ENCODE measurements at places on chromosomes 4 and X.

DNA sequence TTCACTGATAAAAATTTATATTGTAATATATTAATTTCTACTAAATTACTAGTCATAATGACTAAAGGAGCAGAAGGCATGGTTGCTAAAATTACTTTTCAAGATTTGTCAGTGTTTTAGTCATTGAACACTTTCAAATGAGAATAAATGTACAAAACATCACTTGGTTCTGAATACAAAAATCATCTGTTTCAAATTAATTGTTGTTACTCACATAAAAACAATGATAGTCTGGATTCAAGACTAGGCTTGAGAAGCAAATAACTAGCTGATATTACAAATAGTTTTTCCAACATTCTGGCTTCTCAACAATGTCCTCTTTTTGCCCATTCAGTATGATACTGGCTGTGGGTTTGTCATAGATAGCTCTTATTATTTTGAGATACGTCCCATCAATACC, 112.5 kb downstream of the ANAPC10 start:
- DNase-seq, result no peak

- no peak for DNase-seq
Measured at GRCh38 chr4:108024085-108024877, 34.6 kb downstream of the HADH start.

- DNase-seq, result no peak
Measured at GRCh38 chrX:140249088-140249487, 255.8 kb downstream of the SOX3 start.

- peak; percentile 83 for DNase-seq
Measured at GRCh38 chrX:2690856-2691542, at the start of gene CD99. Gene CD99 (plus strand): TSS chrX:2691295. CDS start chrX:2691361, 66 bp downstream.

GRCh38 chrX:14843666-14844065, 29.2 kb downstream of the FANCB start:
- no peak for DNase-seq
